ENCODE measurements at places on chromosomes 3 and 15. TPM values are rescaled to one million over a fixed set of nuclear protein-coding genes. Genes with fewer than 3 reads are reported as not detected.

DNA sequence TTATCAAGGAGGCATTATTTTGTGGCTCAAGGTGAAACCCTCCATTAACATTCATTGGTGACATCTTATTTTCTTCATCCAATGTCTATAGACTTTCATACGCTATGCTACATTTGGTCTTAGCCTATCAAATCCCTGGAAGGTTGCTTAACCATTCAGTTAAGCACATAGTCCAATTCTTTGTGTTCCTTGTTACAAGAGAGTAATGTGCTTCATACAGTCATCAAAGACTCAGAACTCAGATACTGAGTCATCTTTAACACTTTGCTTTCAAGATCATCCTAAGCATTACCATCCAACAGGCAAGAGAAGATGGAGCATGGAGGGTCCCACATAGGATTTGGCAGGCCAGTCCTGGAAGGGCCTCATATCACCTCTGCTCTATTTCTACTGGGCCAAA, 1202.1 kb downstream of the ROBO1 start:
- no peak for DNase-seq

- no peak for DNase-seq
These were observed 416.9 kb downstream of the FOXP1 start for GRCh38 chr3:71166339-71167240.

DNA sequence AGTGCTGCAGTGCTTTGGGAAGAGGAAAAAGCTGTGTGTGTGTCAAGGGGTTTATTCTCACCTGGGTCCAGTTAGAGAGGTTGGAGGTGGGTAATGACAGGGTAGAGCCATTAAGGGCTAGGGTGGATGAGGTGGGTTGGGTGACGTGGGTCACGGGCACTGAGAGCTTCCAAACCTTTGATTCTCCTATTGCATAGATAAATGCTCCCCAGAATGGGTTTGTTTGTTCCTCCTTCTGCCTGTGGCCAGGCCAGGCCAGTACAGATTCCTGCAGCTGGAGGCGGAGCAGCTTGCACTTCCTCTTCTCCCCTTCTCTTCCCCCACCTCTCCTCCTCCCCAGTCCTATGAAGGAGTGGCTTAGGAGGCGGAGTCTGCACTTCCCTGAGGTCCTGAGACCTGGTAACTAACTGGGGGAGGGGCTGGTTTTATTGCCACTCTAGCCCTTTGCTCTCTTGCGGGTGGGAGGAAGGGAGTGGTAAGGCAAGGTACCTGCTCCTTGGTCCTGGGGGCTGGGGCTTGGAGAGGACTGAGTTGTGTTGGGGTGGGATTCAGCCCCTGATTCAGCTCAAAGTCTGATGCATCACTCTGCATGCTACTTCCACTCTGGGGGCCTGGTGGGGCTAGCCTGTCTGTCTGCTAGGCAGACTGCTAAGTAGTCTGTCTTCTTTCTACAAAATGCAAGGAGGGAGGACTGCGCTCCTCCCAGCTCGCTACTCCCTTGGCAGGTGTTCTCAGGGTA, 3.5 kb downstream of the SPINT1 start:
- no peak for DNase-seq

GRCh38 chr3:45252826-45253225, 26.7 kb upstream of the TMEM158 start:
- no peak for DNase-seq

DNA sequence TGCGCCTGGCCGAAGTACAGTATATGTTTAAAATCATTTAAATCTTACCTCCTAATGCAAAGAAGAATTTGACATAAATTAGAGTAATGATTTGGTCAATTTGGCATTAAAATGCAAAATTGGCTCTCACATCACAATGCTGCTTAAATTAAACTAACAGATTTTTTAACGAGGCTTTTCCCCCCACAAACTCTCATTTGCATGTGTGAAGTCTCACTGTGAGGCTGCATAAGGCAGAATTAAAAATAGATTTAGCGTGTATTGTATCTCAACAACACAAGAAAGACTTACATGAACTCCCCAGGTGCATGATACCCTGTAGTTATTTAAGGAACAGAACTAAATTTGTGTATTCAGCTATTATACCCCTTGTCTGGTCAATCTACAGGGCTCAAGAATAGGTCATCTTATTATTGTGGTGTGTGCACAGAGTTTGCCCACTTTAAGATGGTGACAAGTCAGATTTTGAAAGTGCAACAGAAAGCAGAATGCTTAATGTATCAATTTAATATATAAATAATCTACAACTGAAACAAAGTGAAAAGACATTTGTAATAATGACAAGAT, 897.9 kb downstream of the EPHA3 start:
- DNase-seq = no peak

- DNase-seq = peak; percentile 17
These were observed 24.0 kb downstream of the CP start for GRCh38 chr3:149197669-149198068.

Gene SPG21
- total RNA-seq = 82.7 TPM

Gene GOLGA6A
- total RNA-seq = 0.83 TPM

Gene GCNT3
- total RNA-seq = not detected

Gene ZNF860
- total RNA-seq = not detected
